Activated CD4-positive, alpha-beta T cell treated with anti-CD3 and anti-CD28 coated beads, Interleukin-2, amount 10 ng/mL, durations not matched to agents 7 days and 5 days (primary cell): ENCODE measurements at places on chromosomes 3 and 15.

DNA sequence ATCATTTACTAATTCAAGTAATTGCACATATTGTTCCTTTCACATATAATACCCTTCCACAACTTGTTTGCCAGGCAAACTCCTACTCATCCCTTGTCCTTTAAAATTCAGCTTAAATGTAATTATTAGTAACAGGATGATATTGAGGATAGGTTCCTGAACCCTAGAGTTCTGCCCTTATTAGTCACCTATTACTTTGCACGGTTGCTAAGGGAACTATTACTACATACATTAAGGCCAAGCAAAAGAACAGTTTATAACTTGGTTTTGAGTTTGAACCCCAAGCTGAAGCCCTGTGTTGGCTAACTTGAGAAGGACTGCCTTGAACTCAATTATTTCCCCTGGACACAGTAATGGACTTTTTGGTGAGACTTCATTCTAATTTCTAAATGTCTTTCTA lies 529.7 kb downstream of the IGSF11 start:
- no peak for DNase-seq

- no peak for DNase-seq
Measured at GRCh38 chr3:100635273-100635701, 25.9 kb downstream of the ADGRG7 start.

- DNase-seq = no peak
Measured at GRCh38 chr3:130904491-130904890, 10.6 kb downstream of the ATP2C1 start.

- no peak for DNase-seq
Measured at GRCh38 chr3:152720951-152721718, 113.8 kb upstream of the P2RY1 start.

DNA sequence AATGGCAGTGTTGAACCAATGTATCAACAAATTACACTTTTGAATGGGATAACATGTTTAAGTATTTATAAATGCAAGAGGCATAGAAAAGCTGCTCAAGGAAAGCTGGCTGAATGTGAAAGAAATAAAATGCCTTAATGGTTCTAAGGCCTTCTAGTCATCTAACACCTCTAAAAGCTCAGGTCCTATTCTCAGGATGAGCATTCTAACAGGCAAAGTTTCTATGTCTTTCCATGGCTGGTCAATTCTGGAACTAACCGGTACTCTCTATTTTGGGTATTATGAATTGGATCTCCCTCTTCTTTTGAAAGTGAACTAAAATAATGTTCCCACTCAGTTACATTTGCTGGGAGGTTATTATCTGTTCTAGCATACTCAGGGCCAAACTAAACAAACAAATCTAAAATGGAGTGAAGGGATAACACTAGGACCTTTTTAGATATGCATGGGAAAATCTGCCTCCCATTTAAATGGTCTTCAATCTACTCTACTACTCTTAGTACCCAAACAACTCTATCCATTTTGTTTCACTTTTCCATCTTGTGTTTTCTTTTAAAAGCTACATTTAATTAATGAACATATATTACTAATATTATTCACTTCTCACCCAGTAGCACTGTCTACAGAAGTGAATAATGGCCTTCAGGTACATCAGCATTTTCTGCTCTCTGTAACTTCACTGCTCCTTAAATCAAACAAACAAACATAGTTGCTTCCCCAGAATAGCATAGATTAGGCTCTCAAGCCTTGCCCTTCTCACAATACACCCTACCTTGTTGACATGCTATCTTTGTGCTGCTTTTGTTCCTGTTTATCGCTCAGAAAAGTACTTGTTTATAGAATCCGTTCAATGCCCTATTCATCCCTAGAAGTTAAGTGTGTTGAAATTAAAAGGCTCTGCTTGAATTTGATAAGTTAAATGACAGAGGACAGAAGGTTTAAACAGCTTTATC lies 46.4 kb downstream of the CBLB start:
- no peak for DNase-seq

DNA sequence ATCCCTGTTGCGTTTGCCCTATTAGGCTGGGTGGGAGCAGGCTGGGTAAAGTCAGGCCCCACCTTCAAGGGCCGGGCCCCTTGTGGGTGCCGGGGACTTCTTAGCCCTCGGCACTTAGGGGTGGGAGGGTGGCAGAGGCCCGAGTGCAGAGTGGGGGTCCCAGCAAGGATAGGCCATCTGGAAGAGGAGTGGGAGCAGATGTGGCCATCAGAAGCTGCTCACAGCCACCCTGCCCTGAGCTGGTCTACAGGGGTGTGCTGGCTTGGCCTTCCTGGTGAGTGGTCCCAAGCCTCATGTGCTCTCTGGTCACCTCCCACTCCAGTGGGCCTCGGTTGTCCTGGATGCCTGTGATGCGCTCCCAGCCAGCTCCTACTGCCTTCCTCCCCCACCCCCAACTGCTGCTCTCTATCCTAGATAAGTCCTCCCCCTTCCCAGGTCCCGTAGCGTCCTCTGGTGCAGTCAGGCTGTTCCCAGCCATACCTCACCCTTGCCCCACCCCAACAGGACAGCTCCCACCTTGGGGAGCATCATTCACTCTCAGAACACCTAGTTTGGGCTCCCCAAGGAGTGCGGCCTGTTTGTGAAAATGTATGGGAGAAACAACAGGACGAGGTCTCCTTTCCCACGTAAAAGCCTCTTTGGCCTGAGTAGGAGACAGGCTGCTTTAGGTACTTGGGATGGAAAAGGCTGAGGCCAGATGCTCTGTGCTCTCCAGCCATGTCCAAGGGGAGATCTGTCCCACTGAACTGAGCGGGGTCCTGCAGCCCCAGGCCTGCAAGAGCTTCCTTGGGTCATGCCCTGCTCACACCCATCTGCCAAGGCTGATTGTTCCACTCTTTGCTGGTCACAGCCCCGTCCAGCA lies 24.9 kb upstream of the PLXNA1 start:
- no peak for DNase-seq

- DNase-seq = no peak
Measured at GRCh38 chr3:20322085-20322484, 136.1 kb upstream of the SGO1 start.

DNA sequence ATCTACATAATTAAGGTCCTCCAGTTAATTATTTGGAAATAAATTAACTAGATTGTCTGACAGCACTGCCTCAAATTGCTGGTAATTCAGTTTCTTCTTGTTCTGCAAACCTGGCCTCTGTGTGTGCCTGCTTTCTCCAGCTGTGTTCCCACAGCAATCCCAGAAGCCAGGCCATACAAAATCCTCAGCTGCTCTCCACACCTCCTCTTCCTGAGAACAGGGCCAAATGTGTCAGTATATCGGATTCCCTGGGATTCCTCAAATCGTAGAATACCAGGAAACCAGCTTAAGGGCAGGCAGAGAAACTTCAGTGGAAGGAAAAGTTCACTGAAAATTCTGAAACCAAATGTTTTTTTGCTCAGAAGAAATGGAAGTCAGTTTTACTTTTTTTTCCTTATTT lies 261.4 kb downstream of the ZMAT3 start:
- DNase-seq = no peak

- no peak for DNase-seq
Measured at GRCh38 chr3:131568460-131568859, 65.7 kb upstream of the MRPL3 start.

GRCh38 chr15:43330780-43331087 lies 361 bp upstream of the LCMT2 start:
- DNase-seq = no peak

- DNase-seq = no peak
Measured at GRCh38 chr3:100044369-100044768, 69.9 kb downstream of the FILIP1L start.

- no peak for DNase-seq
Measured at GRCh38 chr15:61091289-61091616, 137.8 kb downstream of the RORA start.

GRCh38 chr3:135103917-135104316 lies 308.9 kb downstream of the EPHB1 start:
- no peak for DNase-seq

DNA sequence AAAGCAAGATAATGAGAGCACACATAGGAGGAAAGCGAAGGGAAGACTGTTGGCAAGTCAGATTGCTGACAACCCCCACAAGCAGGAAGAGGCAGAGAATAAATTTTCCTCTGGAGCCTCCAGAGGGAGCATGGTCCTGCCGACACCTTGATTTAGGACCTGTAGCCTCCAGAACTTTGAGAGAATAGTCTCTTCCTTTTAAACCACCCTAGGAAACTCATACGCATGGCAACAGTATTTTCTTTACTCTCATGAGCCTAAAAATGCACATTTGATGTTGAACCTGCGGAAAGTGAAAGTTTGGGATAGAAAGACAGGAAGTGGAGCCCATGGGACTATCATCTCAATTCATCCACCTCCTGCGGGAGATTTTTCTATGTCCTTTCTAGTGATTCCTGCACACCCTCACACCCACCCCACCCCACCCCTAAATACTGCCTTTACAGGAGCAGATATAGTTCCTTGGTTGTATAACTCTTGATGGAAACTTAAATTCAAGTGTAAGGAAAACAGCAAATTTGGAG lies 116.7 kb upstream of the LPP start:
- DNase-seq = no peak

- DNase-seq = no peak
Measured at GRCh38 chr15:101538177-101538576, 48.7 kb upstream of the PCSK6 start.

- DNase-seq = no peak
Measured at GRCh38 chr3:9035473-9035872, 72.2 kb upstream of the RAD18 start.

DNA sequence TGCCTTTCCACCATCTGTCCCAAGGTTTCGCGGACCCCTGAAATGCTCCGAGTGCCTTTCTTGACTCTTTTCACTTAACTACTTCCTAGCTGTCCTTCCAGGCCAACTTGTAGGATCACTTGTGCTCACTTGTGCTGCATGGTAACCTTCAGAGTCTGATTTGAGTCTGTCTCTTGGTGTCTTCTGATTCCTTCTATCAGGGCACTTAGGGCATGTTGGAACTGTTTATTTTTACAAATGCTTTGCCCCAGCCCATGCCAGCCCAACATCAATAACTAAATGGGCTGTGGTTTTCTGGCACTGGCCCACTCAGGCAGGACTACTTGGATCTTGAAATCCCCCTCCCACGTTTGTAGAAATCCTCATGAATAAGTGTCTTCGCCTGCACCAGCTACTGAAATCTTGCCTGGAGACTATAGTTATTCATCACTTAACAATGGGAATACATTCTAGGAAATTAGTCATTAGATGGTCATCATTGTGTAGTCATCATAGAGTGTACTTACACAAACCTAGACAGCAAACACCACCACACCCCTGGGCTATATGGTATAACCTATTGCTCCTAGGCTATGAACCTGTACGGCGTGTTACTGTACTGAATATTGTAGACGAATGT lies 123.1 kb upstream of the STRIT1 start:
- no peak for DNase-seq

- no peak for DNase-seq
Measured at GRCh38 chr15:58867926-58868325, 65.6 kb downstream of the SLTM start.

- no peak for DNase-seq
Measured at GRCh38 chr15:77504306-77504705, 83.6 kb downstream of the HMG20A start.

GRCh38 chr3:148896062-148896461 lies 31.0 kb downstream of the CPA3 start:
- no peak for DNase-seq

GRCh38 chr3:101851072-101851770 lies 1.9 kb downstream of the NFKBIZ start:
- DNase-seq = no peak

DNA sequence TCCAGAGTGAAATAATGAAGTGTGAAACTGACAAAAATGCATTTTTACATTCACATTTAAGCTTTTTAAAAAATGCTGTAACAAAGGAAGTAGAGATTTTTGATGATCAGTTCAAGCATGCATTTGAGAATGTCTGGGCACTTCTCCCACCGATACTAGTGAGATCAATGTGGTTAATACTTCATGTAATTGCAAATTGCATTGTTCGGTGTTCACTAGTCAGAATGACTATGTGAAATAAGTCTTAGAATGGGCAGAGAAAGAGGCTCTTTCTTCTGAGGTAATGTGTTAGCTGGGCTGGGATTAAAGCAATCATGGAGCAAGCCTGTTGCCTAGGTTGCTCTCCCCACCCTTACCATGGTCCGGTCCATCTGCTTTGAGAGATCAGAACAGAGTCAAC lies 587.0 kb upstream of the GRM7 start:
- DNase-seq = no peak

DNA sequence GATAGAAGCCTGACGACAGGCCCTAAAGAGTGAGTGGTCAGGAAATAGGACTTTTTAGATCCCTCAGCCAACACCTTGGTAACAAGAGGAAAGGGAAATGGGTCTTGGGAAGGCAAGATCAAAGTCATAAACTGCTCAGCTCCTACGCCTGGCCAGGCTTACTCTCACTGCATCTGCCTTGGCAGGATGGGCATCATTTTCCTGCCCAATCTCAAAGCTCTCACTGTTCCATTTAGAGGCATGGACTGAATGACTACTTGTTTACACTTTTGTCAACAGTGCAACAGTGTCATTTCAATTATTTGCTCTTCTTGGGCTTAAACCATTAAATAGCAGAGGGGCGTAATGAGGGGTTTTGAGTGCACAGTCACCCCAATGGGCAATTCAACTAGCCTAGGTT lies 808.7 kb downstream of the GRM7 start:
- no peak for DNase-seq

DNA sequence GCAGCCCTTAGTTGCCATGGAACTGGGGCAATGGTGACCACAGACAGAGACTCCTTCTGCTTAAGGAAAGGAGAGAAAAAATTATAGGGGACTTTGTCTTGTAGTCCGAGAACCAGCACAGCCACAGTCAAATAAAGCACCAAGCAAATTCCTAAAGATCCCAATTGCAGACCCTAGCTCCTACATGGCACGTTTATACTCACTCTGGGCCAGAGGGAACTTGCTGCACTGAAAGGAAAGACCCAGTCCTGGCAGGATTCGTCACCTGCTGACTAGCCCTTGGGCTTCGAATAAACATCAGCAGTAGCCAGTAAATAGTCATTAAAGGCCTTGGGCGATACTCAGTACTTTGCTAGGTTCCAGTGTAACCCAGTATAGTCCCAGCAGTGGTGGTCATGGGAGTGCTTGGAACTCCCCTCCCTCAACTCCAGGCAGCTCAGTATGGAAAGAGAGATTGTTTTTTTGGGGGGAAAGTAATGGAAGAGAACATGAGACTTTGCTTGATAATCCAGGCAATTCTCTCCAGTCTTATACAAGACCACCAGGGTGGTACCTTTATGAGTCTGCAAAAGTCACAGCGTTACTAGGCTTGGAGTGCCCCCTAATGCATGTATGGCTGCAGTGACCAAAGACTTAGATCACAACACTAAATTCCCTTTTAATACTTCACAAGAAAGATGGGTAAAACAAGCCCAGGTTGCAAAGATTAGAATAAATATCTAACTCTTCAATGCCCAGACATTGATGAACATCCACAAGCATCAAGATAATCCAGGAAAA lies 66.4 kb upstream of the AGTR1 start:
- DNase-seq = no peak

GRCh38 chr15:76162036-76162398 lies 102.2 kb downstream of the TMEM266 start:
- DNase-seq = no peak
